Bone marrow (tissue), 2 donors: ENCODE measurements at places on chromosomes 16 and 17.

DNA sequence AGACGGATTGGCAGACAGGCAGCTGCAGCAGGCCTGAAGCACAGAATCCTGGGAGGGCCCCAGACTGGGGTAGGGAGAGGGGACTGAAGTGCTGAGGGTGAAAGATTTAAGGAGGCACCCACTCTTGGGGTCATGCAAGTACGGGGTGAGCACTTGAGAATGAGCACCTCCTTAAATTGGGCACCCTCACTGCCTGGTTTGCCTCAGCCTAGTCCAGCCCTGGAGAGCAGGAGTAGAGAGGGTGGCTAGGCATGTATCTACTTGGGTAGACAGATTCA, 154.1 kb upstream of the CDC42EP4 start:
- no peak for DNase-seq

DNA sequence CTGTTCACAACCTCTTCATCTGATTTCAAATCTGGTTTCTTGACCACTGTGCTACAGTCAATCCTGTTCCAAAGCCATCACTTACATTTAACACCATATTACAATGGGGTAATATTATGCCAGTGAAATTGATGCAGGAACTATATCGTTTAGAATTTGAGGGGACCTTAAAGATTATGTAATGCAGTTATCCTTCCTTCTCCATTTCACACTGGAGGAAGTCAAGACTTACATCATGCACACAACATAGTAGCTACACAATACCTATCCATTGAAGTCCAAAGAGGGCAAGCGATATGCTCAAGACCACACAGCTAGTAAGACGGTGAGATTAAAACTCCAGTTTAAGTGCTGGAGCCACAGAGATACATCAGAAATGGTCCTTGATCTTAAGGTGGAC, 16.8 kb downstream of the NOG start:
- DNase-seq = no peak

- no peak for DNase-seq
These were observed 13.6 kb downstream of the MEIOB start for GRCh38 chr16:1858189-1858865.

DNA sequence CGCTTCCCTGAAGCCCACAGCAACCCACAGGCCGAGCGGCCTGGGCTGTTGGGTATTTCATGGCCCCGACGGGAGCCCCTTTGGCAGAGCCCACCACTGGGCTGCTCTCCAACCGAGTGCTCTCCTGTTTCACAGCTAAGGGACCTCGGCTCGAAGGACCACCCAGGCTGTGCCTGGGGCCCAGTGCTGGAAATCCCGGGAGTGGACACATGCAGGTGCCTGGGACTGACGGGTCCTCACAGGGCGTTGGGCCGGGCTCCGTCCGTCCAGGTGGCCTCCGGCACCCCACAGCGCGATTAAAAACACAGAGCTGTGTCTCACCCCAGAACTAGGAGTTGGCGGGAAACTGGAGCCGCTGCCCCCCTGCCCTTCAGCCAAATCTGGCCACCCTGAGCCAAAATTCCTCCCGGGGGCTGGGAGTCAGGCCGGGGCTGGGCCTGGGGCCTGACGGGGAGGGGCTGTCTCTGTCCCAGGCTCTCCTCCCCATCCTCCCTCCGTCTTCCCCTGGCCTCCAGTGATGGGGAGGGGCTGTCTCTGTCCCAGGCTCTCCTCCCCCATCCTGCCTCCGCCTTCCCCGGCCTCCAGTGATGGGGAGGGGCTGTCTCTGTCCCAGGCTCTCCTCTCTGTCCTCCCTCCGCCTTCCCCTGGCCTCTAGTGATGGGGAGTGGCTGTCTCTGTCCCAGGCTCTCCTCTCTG, 14.1 kb downstream of the UTS2R start:
- DNase-seq = no peak

DNA sequence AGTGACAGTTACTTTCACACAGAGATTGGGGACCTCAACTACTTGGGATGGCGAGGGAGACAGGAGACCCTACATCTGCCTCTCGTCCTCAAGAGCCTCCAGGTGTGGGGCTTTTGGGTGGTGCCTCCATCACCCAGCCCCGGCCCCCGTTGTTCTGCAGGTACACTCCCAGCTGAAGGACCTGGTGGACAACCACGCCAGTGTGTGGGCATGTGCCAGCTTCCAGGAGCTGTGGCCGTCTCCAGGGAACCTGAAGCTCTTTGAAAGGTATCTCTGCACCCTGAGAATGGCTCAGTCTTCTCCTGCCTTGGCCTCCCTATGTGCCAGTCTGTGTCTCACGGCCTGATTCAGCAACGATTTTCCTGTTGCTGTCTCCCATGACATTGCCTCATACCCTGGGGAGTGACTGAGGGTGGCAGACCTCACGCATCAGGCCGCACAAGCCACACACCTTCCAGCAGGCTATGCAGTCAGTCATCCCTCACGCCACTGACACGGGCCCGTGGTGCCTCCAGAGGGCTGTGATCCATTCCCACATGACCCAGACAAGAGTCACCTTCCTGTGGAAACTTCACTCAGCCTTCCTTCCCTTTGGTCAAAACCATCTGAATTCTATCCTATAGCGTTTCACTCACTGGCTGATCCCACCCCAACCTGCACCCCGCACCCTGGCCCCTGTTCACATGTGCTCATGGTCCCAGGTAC, 3.7 kb downstream of the CCNF start:
- DNase-seq = no peak

DNA sequence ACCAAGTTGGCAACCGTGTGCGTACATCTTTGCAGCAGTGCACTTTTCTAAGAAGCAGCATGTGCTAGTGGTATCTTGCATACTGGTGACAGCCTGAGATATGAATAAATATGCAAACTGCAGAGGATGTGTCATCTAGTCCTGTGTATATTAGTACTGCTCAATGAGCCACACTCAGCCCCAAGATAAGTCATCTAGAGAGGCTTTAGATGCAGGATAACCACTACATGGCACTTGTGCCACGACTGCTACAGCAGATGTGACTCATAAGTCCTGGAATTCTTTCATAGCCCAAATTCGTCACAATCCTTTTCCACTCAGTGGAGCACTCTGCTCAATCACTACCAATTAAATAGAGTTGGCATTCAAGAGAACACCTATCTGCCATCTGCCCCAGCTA, 171.5 kb downstream of the AXIN2 start:
- no peak for DNase-seq

DNA sequence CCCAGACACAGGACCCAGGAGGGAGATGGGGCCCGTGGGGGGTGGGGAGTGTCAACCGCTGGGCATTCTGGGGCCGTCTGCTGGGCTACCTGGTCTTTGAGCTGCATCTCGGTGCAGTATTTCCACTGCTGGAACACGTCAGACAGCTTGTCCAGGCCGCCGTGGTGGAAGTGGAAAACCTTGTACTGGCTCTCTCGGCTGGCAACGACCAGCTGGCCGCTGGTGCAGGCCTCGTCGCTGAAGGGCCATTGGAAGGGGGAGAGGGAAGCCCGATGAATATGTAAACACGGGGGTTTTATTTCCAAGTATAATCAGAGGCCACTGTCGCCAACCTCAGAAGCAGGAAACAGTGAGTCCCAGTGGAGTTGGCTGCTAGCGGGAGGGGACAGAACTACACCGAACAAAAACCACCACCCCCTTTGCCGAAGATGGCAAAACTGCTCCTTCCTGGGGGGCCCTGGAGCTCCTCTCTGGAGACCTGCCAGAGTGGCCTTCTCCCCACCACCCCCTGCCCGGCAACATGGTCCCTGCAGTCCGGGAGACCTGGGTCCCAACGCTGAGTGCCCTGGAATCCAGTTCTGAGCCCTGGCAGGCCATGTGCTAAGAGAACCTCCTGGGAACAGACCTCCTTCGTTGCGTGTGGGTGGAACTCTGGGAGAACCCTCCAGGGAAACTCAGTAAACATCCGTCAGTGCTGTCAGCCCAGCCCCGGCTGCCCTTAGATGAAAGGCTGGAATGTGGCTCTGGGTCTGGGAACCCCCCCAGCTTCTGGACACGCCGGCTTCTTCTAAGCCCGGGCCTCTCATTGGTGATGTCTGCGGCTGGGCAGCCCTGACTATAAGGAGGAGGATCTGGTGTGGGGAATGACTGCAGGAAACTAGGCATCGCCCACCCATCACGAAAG, 84.1 kb downstream of the TBC1D16 start:
- DNase-seq = no peak

DNA sequence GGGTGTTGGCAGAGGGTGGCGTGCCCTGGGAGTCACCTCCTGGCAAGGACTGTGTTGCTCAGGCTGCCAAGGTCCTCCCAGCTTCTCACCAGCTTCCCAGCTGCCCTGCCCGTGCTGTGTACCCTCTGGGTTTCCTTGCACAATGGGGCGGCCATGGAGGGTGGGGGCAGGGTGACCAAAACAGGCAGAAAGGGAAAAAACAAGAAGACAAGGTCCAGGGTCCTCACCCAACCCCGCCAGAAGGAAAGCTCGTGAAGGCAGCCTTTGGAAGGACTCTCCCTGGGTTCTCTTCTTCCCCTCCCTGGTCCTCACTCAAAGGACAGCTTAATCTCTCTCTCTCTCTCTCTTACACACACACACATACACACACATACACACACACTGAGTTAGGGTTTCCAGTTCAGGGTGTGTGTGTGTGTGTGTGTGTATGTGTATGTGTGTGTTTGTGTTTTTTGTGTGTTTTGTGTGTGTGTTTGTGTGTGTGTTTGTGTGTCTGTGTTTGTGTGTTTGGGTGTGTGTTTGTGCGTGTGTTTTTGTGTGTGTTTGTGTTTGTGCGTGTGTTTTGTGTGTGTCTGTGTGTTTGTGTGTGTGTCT, 2.0 kb downstream of the SLC13A5 start:
- DNase-seq = no peak

DNA sequence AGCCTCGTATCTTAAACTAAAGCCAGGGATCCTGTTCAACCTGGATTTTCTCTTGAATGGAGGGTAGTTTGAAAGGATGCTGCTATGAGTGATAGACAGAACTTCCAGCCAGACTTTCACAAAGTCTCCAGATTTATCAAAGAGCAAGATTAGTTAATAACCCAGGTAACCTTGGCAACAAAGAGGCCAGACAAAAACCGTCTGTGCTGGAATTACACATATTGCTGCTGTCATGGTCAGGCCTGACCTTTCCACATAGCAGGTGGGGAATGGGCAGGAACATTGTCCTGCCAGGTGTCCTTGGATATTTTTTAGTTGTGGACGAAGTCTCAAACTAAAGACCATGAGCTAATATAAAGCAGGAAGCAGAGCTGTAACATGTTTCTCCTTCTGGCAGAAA, 52.5 kb downstream of the HLF start:
- DNase-seq = no peak
